ENCODE measurements at places on chromosomes 2 and 18. TPM values are rescaled to one million over a fixed set of nuclear protein-coding genes. Genes with fewer than 3 reads are reported as not detected.

The OXER1 gene
- not detected for total RNA-seq

The PDK1 gene
- total RNA-seq, result 9.1 TPM

The C2orf66 gene
- not detected for total RNA-seq

The SCYGR4 gene
- not detected for total RNA-seq

The GPBAR1 gene
- total RNA-seq, result 0.37 TPM

The ST6GAL2 gene
- 0.37 TPM for total RNA-seq

The CRYGD gene
- total RNA-seq, result not detected

The SPP2 gene
- not detected for total RNA-seq

The MTLN gene
- 80.2 TPM for total RNA-seq

The MC5R gene
- not detected for total RNA-seq

DNA sequence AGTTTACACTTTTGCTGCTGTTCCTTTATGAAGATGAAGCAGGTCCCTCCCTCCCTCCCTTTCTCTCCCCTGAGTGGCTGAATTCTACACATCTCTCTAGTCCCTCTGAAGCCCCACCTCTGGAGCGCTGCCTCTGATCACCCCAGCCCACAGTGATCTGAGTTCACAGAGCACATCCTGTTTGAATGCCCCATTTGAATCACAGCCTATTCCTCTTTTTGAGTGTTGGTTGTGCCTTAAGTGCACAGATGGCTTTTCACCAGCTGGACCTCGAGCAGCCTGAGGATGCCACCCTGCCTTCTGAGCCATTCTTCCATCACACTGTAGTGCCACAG is 87.1 kb downstream of the ITGB1BP1 start:
- peak; percentile 6 for DNase-seq

- DNase-seq, result no peak
These were observed 315.8 kb upstream of the POU3F3 start for GRCh38 chr2:104538077-104538476.

- DNase-seq, result peak; percentile 13
These were observed 751.2 kb upstream of the NRXN1 start for GRCh38 chr2:51782921-51783765.

- no peak for DNase-seq
These were observed 1.5 kb downstream of the ROCK1 start for GRCh38 chr18:21109936-21110712.

DNA sequence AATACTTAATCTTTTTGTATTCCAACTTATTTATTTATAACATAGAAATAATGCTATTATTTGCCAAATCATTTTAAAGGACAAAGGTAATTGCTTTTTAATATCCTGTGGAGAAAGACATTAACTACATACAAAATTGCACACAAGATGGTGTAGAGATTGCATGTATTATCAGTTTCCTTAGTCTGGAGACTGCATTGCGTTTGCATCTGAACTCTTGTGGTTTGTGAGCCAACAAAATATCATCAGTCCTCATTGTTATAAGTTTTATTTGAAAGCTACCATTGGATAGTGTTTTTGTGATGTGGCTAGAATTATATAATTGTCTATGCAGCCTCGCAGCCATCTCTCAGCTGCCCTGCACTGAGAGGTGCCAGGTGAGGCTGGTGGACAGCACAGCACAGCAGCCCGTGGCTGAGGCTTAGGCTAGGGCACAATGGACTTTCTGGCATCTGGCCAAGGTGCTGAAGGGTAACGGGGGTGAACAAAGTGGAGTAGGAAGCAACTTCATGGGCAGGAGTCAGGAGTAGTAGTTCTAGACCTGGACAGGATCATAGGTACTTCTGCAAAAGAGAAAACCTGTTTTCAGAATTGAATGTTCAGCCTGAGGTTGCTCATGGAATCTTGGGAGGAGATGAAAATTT is 15.1 kb downstream of the RASGRP3 start:
- DNase-seq, result no peak

DNA sequence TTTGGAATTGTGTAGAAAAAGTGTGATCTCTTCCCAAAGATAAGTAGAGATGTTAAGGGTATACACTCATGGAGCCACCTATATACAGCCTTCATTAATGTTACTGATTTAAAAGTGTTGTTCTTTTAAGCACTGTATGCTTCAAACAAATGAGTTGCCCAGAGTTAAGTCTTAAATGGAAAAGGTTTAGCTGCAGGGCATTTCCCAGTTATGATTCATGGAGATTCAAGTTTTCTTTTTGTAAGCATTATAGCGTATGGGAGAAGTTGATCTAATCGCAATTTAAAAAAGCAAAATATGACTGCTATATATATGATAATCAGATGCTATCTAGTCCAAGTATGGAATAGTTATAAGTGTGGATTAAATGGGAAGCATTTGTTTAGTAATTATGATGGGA is 4.8 kb downstream of the PDK1 start:
- no peak for DNase-seq

- DNase-seq, result no peak
These were observed 38.3 kb upstream of the OTOF start for GRCh38 chr2:26516246-26516645.

- DNase-seq, result no peak
These were observed 48.2 kb downstream of the CRIM1 start for GRCh38 chr2:36403675-36404230.

- no peak for DNase-seq
These were observed at the start of gene MATN3 for GRCh38 chr2:20012282-20013125. Gene MATN3, minus strand, starts transcription at chr2:20012668. Its CDS starts 37 bp downstream, at chr2:20012631.

GRCh38 chr18:60684843-60685513 is 312.4 kb upstream of the MC4R start:
- peak; percentile 66 for DNase-seq

DNA sequence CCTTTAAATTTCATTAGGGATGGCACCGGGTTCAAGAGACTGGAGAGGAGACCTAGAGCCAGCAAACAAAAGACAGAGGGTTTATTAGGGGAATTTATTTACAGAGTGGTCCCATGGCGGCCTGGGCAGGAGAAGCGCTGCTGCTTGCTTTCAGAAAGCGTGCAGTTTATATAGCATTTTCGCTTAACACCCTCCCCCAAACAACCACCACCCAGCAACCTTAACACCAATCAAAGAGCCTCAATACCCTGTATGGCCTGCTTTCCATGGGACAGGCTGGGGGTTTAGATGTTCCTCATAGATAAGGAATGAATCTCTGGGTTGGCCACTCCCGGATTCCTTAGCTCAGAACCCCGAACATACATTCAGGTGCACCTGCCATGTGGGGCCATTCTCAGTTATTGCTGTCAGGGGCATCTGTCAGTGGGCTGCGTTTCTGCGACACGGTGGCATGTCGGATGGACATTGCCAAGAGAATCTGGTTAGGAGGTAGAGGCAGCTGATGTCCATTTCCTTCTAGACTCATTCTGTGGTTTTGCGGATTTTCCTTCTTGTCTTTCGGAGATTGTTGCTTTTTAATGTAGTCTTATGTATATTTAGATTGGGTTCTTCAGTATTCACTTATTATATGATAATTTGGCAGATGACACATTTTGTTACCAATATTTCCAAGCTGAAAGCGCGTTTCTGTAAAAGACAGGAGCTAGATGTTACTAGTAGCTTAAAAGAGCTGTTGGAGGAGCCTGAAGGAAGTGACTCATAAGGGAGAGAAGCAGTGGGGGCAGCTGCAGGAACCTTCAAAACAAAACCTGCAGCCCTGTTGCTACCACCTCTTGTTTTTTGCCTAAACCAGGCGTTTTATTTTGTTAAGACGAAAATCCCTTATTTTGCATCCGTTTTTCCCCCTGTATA is 7.2 kb downstream of the AGAP1 start:
- peak; percentile 41 for DNase-seq

DNA sequence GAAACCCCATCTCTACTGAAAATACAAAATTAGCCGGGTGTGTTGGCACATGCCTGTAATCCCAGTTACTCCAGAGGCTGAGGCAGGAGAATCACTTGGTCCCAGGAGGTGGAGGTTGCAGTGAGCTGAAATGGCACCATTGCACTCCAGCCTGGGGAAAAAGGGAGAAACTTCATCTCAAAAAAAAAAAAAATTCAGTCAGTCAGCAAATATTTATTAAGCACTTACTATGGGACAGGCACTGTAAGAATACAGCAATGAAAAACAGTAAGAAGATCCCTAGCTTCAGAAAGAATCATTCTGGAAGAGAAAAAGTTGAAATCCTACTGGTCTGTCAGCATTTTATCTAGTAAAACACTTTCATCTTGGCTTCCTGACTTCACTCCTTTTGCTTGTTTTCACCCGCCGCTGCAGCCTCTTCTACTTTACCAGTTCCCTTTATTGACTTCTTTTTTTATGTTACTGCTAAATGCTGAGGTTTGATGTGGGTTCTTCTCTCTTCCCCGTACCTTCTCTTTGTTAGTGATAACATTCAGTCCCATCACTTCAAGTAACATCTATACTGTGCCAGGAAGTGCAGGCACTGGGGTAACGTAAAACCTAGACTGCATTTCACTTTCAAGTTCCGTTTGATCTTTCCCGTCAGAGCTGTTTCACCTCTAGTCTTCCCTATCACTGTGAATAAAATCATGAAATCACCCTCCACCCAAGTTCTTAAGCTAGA is 10.8 kb upstream of the TAF4B start:
- no peak for DNase-seq

DNA sequence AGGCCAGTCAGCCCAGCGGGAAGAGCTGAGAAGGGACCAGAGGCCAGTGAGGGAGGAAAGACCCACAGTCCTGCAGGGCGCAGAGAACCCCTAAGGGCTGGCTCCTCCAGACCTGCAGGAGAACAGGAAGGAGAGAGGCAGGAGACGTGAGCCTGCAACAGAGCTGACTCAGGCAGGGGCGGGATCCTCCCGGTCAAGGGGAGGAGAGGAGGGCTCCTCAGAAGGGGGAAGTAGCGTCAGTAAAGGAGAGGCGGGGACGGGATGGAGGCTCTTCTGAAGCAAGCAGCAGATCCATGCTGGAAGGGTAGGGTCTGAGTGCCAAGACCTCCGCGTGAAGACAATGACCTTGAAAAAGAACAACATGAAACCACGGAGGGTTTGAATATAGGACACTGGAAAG is 50.8 kb downstream of the TRABD2A start:
- DNase-seq, result no peak

GRCh38 chr2:62032096-62032495 is 126.6 kb downstream of the COMMD1 start:
- DNase-seq, result no peak

DNA sequence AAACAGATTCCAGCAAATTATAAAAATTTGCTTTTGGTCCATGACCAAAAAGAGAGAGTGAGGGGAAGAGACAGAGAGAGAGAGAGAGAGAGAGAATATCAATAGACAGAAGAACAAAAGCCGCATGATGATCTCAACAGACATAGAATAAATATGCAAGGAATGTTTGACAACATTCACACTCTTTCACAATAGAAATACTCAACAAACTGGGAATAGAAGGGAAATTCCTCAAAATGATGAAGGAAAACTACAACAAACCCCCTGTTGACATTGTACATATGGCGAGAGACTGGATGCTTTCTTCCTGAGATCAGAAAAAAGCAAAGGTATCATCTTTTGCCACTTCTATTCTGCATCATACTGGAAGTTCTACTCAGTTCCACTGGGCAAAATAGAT is 309.7 kb downstream of the RAD51AP2 start:
- no peak for DNase-seq

DNA sequence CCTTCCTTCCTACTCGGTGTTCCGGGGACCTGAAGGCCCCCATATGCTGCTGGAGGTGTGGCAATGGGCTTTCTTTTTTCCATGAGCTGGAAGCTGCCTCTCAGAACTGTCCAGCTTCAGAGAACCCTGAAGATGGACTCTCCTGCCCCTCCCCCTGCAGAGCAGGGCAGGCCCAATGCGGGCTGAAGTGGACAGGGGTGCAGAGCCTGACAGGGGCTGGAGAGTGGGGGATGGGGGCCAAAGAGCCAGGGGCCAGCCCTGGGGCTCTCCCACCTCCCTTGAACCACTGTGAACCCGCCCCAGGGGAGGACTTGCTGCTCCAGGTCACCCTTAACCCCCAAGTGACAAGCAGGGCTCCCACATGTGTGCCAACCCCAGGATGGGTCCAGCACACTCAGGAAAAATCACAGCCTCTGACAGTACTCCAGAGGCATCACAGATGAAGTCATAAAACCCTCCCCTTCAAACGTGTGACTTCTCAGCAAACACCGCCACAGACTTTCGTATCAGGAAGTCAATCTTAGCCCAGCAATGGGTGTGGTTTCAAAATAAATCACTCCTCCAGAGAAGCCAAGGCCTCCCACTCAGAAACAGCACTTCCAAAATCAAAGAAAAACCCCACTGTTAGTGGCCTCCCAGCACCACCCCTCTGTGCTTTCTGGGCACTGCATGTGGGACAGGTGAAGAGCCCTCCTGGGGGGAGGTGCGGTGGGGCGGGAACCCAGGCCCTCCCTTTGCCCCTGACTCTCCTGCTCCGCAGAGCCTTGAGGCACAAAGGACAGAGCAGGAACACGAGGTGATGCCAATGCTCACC is 135.8 kb downstream of the HDAC4 start:
- DNase-seq, result peak; percentile 78

DNA sequence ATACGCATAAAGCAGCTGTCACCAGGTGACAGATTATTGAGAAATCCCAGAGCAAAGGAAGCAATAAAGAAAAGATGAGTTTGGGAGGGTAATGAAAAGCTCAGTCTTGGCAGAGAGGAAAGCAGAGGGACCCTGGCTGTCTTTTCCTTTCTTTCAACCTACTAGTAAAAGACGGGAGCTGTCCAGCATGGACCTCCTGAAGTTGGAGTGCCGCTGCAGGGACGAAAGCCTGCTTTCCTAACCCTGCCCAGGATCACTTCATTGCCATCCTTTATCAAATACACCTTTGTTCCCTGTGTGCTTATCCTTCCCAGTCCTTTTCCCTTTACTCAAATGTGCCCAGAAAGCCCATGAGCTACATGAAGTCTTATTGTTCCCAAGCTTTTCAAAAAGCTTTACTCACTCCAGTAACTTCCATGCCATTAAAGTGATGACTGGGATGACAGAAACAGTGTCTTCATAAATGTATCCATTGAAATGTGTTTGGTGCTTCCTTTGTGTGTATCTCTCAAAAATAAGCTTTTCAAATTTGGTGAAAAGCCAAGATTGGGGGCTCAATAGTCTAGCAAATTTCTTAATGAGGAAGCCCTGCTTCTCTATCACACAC is 3.7 kb upstream of the SPR start:
- no peak for DNase-seq

Data from H4 (cell line).